ENCODE measurements at places on chromosomes 5 and 9.

DNA sequence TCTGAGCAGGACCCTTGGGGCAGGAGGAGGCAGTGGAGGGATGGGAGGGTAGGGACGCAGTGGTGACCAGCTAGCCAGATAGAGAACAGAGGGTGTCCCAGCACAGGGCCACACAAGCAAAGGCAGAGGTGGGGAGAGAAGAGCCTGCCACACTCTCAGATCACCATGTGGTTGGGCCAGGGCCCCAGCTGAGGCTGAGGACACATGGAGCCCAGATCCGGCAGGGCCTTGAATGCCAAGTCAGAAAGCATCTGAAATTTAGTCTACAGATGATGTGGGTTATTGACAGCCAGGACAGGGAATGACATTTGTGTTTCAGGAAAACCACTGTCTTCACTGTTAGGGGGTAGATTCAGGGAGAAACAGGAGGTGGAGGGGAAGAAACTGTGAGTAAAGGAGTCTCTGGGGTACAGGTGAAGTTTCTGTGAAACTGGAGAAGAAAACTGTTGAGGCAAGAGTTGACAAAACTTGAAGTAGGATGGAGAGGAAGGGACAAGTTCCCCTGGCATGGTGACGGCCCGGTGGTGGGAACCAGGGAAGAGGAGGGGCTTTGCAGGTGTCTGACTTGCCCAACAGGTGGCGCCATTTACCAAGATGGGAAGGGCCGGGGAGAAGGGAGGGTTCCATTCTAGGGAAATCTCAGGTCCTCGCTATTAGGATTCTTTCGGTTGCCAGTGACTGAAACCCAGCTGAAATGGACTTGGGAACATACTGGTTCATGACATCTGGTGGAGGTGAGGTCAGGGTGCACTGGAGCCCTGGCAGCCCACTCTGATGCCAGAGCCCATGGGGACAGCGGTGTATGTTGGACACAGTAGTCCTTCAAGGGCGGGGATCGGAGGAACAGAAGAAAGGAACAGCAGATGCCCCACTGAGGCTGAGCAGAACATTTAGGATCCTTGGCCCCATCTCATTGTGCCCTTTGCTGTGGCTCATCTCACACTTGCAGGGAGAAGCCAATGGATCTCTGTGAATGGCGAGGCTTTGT, 100.1 kb downstream of the KCNIP1 start:
- DNase-seq: no peak

DNA sequence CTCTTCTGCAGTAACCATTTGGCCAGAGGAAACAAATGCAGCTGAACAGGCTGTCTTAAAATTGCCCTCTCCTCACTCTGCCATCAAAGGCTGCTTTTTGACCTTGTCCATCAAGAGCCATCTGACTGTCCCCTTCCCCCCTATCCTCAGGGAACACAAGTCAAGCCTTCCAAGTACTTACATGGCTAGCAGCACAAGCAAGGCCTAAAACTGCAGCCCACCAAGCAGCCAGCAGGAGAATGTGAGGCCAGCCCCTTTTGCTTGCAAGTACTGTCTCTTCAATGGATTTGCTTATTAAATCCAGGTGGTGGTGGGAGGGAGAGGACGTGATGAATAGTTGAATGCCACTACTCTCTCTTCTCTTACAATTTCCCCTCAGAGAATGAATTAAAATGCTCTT, 83.5 kb downstream of the HTR1A start:
- DNase-seq: no peak

GRCh38 chr5:1793966-1794900, 5.4 kb downstream of the MRPL36 start:
- no peak for DNase-seq

- no peak for DNase-seq
These were observed 8.4 kb upstream of the CERCAM start for GRCh38 chr9:128412120-128412790.

DNA sequence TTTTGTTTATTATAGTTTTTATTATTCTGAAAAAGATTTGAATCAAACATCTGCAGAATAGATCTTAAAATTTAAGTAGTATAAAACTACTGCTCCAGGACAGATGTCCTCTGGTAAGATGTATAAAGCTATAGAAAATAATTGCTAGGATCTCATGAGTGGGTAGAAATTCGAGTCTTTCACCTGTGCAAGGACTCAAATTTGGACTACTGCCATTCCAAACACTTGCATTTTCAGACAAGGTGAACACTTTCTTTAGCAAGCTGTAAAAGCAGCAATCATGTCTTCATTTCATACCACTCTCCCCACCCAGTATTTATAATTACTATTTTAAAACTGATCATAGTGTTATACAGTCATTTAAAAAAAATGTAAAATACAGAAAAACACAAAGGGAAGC, 20.7 kb downstream of the SKP2 start:
- no peak for DNase-seq

- peak; percentile 68 for DNase-seq
These were observed 11.5 kb downstream of the SMIM3 start for GRCh38 chr5:150789943-150790611.
